Pancreas (tissue), 10 donors: ENCODE measurements at places on chromosomes 1 and 21.

- H3K27me3 ChIP-seq, result no peaks in the 10 kb centered on the region
- DNase-seq, result no peak
- H3K36me3 ChIP-seq, result no peaks in the 10 kb centered on the region
- no peak overlapping the region for H3K4me3 ChIP-seq
- no peak overlapping the region for H3K27ac ChIP-seq
- H3K4me1 ChIP-seq, result peaks cover 15% of the 10 kb centered on the region
Measured at GRCh38 chr1:206658264-206658980, 23.1 kb downstream of the DYRK3 start.

DNA sequence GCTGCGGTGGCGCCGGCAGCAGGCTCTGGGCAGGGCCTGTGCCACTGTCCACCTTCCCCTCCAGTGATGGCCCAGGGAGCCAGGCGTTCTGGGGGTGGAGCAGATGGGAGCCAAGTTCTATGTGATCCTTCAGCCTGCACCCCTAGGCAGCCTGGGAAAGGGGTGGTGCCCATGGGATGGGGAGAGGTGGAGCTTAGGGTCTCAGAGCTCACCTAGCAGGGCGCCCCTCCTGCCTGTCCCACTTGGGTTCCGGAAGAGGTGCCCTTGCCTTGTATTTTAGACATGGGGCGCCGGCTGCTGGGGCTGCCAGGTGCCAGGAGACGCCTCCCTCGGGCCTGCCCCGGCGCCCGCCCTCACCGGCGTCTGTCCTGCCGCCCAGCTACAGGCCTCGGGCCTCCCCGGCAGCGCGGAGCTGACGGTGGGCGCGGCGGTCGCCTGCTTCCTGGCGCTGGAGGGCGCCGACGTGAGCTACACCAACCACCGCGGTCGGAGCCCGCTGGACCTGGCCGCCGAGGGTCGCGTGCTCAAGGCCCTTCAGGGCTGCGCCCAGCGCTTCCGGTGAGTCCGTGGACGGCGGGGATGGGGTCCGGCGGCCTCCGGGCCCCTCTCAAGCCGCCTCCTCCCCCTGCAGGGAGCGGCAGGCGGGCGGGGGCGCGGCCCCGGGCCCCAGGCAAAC, 3.1 kb upstream of the MMP23B start:
- DNase-seq, result no peak
- no peaks in the 10 kb centered on the region for H3K27me3 ChIP-seq
- no peak overlapping the region for H3K4me3 ChIP-seq
- no peaks in the 10 kb centered on the region for H3K36me3 ChIP-seq
- no peaks in the 10 kb centered on the region for H3K4me1 ChIP-seq

DNA sequence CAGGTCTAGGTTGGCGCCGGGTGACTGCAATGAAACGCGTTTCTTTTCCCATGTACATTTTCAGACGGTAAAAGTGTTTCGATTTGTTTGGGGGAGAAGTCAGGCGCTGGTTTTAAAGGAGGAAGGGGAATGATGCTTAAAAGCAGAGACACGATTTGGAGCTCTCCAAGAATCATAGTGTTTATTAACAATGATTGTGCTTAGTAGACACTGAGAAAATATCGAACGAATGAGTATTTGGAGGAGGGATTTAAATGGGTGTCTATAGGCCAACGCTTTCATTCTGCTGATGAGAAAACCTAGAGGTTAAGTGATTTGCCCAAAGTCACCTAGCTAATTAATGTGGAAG, 36.9 kb upstream of the JAK1 start:
- H3K36me3 ChIP-seq, result no peaks in the 10 kb centered on the region
- peak overlapping the region; percentile 44 for H3K4me3 ChIP-seq
- H3K4me1 ChIP-seq, result peaks cover 4% of the 10 kb centered on the region
- H3K27ac ChIP-seq, result peak overlapping the region; percentile 94
- DNase-seq, result no peak
- H3K27me3 ChIP-seq, result no peaks in the 10 kb centered on the region

DNA sequence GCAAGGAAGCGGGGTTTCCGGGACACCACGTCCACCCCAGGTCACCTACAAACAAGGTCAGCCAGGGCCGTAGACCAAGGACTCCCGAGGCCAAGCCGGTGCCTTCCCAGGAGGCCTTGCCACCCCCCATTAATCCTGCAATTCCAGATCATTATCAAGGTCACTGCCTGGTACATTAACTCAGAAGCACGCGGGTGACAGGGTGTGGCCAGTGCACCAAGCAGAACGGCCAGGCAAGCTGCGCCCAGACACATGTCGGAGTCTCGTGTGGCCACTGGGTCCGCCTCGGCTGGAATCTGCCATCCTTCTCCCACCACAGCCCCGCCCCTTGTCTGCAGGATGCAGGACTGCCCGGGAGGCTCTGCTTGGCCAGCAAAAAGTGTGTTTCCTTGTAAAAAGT, 144.7 kb downstream of the PRDM16 start:
- peak; percentile 58 for DNase-seq
- H3K27me3 ChIP-seq, result no peaks in the 10 kb centered on the region
- H3K27ac ChIP-seq, result peak overlapping the region; percentile 65
- no peak overlapping the region for H3K4me3 ChIP-seq

DNA sequence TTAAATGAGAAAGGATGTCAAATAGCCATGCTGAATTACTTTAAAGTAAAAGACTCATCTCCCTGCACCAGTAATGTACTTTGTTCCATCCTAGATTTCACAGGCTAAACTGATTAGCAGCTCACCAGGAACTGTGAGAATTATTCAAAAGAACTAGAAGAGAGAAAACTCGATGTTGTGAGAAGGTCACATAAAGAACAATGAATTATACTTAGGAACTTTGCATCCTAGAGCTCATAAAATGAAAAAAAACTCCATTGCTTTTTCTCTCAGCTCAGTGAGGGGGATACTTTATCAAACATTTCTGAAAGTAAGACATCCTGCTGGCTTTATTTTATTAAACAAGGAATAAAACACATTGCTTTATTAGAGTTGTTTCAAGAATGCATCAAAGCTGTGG, 278.5 kb downstream of the MRPL39 start:
- no peak for DNase-seq
- no peak overlapping the region for H3K4me3 ChIP-seq
- no peak overlapping the region for H3K27ac ChIP-seq
- H3K27me3 ChIP-seq, result no peaks in the 10 kb centered on the region
- no peaks in the 10 kb centered on the region for H3K36me3 ChIP-seq
- no peaks in the 10 kb centered on the region for H3K4me1 ChIP-seq

DNA sequence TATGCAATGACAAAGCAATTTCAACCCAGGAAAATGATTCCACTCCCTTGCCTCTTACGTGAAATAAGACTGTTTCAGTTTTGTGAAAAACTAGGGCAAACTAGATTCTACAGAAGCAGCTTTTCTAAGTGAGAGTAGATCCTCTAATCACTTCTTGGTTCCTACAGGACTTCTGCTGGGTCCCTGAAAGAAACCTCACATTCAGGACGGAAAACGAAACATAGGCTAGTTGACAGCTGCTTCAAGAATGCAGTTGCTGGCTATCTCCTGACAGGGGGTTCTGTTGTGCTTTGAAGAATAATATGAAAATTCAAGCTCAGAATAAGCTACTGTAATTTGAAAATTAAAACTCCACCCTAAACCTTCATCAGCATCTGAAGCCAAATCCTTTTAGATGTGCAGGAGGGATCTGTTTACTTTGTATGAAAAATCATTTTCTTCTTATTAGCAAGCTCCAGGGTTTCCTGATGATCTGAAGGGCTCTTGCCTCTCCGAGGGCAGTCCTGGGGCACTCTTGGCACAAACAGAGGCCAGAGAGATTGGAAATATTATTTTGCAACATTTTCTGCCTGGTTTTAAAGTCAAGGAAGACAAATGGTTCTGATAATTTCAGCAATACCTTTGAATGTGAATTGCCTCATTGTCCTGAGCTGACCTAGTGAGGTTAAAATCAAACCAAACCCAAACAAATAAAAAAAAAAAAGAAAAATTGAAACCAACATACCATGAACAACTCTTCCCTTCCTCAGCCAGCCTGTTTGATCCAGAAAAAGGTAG, 55.0 kb downstream of the NTMT2 start:
- no peak overlapping the region for H3K27ac ChIP-seq
- H3K27me3 ChIP-seq, result no peaks in the 10 kb centered on the region
- peaks cover 4% of the 10 kb centered on the region for H3K4me1 ChIP-seq
- DNase-seq, result no peak

DNA sequence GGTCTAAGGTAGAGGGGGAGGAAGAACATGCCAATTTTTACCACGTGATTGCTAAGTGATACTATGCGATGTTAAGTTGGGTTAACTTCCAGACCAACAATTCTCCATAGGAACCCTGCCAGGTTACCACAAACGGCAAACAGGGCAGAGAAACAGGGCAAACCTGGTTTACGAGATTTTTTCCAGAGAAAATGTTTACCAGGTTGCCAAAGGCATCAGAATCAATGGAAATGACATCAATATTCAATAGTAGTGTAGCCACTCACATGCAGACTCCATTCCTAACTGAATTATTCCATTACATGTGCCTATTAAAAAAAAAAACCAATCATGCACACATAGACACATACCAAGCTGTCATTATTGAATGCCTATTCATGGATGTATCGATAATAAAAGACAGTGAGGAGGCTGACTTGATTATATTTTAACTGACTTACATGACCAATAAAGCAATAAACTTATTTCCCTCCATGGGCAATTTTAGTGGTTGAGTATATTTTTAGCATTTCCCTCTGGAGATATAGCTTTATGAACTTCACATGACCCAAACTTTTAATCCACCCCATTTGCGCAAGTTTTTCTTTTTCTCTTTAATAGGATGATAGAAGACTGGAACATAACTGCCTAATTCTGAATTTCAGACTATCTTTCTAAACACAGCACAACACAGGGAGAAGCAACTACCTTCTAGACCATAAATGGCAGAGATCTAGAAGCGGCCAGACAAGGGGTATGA, 40.5 kb upstream of the KCNE1 start:
- no peak for DNase-seq
- peaks cover 6% of the 10 kb centered on the region for H3K4me1 ChIP-seq
- H3K36me3 ChIP-seq, result no peaks in the 10 kb centered on the region
- H3K27me3 ChIP-seq, result no peaks in the 10 kb centered on the region
- H3K27ac ChIP-seq, result no peak overlapping the region
